ENCODE measurements at places on chromosomes 4 and X. TPM values are rescaled to one million over a fixed set of nuclear protein-coding genes. Genes with fewer than 3 reads are reported as not detected.

The EPHA5 gene
- polyA plus RNA-seq, result not detected

The SORBS2 gene
- polyA plus RNA-seq, result 0.55 TPM

DNA sequence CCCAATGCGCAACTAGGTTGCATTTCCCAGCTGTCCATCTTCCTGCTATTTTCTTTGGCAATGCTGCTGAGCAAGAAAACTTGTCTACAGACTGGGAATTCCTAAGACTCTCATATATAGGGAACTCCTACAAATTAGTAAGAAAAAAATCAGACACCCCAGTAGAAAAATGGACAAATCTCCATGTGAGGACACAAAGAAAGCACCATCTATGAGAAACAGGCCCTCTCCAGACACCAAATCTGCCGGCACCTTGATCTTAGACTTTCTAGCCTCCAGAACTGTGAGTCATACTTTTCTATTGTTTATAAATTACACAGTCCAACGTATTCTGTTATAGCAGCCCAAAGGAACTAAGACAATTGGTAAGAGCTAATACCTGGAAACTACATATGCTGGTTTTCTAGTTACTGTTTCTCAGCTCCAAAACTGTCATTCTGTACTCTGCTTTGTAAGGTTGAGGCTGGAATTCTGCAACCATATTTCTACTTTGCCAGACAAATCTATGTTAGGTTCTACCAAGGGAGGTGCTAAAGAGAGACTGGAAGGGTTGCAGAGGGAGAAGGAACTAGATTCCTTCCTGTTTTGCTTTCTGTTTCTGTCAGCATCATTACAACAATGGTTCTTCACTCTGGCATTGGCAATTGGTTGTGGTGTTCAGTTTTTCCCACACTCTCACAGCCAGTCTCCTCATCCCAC, 35.7 kb upstream of the FAM241A start:
- no peaks in the 10 kb centered on the region for H3K27me3 ChIP-seq
- H3K27ac ChIP-seq, result no peak overlapping the region
- no peak for DNase-seq
- peaks cover 9% of the 10 kb centered on the region for H3K4me1 ChIP-seq
- no peaks in the 10 kb centered on the region for H3K36me3 ChIP-seq

The IL3RA gene
- polyA plus RNA-seq, result not detected

The KLF8 gene
- 24.7 TPM for polyA plus RNA-seq

The PIR gene
- 17.5 TPM for polyA plus RNA-seq

GRCh38 chrX:41381685-41382084, 47.7 kb downstream of the DDX3X start:
- H3K36me3 ChIP-seq, result no peaks in the 10 kb centered on the region
- no peaks in the 10 kb centered on the region for H3K27me3 ChIP-seq
- no peak overlapping the region for H3K27ac ChIP-seq
- H3K4me1 ChIP-seq, result peaks cover 17% of the 10 kb centered on the region
- no peak overlapping the region for H3K4me3 ChIP-seq
- no peak for DNase-seq

- H3K4me1 ChIP-seq, result no peaks in the 10 kb centered on the region
- no peaks in the 10 kb centered on the region for H3K36me3 ChIP-seq
- no peak overlapping the region for H3K27ac ChIP-seq
- no peaks in the 10 kb centered on the region for H3K27me3 ChIP-seq
Observed at GRCh38 chrX:96689991-96690390, 5.3 kb downstream of the DIAPH2 start.

DNA sequence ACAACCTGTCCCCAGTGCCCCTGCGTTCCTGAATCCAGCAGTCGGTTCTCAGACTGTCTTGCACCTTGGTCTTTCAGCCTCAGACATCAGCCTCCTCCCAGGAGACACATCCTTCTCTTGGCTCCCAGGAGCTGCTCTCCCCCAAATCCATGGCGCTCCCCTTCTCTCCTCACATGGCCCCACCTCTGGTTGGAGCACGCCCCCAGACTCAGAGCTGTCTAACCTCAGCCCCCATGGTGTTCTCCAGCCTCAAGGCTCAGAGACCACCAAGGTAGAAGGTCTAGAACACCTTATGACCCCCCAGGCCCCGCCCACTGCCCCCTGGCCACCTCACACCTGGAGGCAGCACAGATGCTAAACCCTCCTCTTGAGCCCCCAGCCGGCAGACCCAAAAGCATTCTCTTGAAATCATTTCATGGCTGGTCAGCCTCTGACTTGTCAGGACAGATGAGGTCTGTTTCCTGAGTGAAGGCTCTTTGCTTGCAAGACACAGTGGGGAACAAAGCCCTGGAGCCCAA, 47.9 kb downstream of the ADRA2C start:
- no peaks in the 10 kb centered on the region for H3K4me1 ChIP-seq
- H3K27ac ChIP-seq, result no peak overlapping the region
